B cell (primary cell): ENCODE measurements at places on chromosomes 4 and X.
A peak's percentile ranks its signal among the peaks of the same experiment; 100 is the strongest.

DNA sequence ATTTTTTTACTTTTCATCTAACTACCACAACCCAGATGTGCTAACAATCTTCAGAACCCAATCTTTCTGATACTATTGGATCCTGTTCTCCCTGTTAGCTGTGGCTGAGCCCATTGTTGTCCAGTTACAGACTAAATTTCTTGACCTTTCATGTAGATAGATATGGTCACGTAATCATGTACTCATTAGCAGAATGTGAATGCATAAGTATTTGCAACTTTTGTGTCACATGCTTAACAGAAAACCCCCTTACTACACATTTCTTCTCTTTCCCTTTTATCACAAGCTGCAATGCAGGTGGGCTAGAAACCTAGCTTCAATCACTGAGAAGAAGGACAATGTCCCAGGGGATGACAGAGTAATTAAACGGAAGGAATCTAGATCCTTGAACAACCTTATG is 13.1 kb upstream of the FAM13A start:
- no peak for DNase-seq

DNA sequence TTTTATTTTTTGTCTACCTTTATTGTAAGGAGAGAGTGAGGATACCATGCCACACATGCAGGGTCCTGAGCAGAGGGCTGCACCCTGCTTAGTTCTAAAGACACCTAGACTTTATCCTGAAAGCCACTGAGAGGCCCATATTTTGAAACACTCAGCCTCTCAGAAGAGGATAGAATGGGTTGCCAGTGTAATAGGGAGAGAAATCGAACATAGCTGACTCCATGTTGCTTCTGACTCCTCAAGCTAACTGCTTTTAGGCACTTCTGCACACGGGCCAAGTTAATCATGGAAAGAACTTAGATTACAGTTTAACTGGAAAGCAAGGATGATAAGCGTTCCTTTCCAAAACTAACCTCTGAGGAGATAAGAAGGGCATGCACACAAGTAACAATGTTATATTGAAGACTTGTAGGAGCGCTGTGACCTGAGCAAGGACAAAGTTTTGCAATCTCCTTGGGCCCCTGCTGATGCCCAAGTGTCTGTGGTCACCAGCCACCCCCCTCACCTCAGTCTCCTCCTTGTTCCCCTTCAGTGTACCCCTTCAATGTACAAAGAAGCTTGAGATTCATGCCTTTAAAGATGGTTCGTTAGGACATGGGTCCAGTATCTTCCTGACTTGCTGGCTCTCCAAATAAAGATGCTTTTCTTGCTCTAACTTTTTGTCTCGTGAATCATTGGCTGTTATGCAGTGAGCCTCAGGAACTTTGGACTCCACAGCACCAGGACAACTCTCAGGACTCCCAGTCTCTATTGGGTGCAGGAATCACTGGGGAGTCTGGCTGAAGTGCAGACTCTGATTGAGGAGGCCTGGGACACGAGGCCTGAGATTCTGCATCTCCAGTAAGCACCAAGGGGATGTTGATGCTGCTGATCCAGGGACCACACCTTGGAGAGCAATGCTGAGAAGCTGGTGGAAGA is 25.4 kb upstream of the CD99 start:
- no peak for DNase-seq

DNA sequence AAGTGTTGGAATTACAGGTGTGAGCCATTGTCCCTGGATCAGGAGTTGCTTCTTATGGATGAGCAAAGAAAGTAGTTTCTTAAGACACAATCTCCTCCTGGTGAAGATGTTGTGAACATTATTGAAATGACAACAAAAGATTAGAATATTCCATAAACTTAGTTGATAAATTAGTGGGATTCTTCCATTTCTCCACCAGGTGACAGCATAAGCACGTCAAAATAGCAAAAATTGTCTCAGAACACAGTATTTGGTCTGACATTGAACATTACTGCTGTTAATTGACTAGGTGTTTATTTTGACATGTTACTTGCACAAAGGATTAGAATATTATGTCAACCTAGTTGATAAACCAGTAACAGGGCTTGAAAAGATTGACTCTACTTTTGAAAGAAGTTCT is 21.6 kb downstream of the CLDN34 start:
- DNase-seq: peak; percentile 34

DNA sequence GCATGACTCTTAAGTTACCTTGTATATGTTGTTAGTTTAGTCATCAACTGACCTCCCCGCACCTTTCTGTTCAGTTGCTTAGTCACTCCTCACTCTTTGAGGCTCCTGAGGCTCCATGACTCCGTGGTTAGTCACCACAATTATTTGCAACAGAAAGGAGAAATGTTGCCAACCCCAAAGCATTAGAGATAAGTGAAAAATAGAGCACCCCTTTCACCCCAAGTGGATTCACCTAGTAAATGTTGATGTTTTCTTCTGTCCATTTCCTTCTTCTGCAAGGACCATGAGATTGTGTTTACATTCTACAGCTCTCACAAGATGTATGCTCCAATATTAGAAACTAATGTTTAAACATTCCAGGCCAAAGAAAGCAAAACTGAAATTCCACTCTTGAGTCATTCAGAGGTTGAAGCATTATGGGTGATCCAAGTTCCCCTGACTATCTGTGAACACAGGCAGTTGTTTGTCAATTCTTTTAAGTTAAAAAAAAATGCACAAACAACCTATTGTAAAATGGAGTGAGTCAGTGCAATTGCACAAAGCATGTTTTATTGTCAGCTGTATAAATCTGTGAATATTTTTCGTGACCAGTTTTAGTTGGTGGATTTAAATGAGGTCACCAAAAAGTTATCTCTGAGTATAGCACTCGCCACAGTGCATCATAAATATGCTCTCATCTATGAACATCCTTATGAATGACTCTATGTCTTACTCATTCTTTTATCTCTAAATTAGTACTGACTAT is 552.4 kb upstream of the MAGEB2 start:
- no peak for DNase-seq

DNA sequence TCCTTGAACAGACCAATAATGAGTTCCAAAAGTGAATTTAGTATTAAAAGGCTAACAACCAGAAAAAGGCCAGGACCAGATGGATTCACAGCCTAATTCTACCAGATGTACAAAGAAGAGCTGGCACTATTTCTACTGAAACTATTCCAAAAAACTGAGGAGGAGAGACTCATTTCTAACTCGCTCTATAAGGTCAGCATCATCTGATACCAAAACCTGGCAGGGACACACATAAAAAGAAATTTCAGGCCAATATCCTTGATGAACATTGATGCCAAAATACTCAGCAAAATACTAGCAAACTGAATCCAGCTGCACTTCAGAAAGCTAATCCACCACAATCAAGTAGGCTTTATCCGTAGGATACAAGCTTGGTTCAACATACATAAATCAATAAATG is 35.8 kb upstream of the USP46 start:
- DNase-seq: no peak

GRCh38 chr4:171473155-171473554 is 340.0 kb upstream of the GALNTL6 start:
- DNase-seq: no peak

DNA sequence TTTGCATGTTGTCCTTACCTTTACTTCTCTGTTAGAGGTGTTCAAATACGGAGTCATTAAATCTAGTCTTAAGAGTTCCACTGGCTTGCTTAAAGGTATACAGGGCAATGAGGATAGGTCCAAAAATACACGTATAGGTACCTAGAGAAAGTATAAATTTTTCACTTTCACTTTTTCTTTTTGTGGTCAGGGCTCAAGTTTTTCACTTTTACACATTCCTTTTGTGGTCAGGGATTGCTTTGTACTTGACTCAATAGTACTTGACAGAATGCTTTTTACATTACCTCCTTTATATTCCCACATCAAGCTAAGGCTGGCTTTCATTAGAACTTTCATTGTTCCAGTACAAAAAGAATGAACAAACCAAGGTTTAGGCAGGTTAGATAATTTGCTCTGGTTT is 21.7 kb downstream of the TMEM184C start:
- no peak for DNase-seq

DNA sequence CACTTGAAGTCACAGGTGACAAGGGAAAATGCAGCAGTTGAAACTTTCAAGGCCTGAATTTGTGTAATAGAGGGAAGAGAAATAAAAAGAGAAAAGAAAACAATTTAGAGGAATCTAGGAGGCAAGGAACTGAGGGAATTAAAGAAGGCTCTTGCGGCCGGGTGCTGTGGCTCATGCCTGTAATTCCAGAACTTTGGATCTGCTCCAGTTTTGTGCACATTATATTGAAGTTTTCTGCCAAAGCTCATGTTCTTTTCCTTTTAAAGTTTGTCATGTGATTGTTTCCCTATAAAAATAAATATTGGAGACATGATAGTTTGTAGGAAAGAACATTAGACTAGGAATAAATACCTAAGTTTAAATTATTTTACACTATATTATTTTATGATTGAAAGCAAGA is 433.9 kb upstream of the CPEB2 start:
- no peak for DNase-seq

DNA sequence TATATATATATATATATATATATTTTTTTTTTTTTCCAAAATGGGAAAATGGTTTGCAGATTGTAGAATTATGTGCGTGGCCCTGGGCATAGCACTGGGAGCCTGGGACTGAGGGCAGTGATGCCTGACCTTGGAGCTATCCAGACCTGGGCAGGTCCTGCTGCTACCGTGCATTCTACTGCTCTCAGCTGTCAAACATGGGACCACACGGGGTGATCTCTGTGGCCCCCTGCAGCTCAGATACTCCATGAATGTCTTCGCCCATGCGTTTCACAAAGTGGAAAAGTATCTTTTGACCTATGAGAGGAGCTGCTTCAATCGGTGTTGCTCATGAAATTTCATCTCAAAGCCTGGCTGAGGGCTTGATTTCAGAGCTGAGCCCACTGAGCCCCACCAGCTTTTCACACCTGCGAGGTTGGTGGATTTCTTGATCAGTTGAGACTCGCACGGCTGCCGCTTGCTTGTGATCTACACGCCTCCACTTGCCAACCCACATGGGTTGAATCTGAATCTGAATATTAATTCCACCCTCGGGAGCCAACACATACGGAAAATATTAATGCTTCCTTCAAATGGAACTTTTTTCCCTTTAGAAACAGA is 35.7 kb downstream of the ING2 start:
- DNase-seq: no peak

- DNase-seq: no peak
Observed at GRCh38 chrX:10171249-10171648, 14.5 kb downstream of the CLCN4 start.

- DNase-seq: no peak
Observed at GRCh38 chrX:16587836-16588235, 62.1 kb upstream of the S100G start.

DNA sequence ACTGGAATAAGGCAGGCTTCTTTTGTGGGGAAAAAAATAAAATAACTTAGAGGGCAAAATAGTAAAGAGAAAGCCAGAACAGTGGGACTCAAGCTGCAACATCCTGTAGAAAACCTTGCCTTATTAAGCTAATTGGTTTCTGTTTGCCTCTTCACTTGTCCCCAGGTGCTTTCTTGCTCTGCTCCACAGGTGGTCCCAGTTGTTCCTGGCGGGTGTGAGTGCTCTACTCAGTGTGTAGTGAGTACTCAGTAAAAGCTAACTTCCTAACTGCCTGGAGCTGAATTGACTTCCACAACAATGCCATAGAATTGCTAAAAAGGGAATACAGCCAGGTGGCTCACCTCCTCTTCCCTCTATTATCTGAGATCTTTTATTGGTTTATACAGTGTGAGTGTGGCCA is 930.2 kb downstream of the C4orf33 start:
- no peak for DNase-seq

- no peak for DNase-seq
Observed at GRCh38 chr4:146244496-146244895, 30.2 kb downstream of the REELD1 start.

GRCh38 chrX:76971393-76972376 is 475.5 kb upstream of the FGF16 start:
- DNase-seq: no peak

- no peak for DNase-seq
Observed at GRCh38 chr4:4792466-4792865, 67.0 kb upstream of the MSX1 start.

GRCh38 chr4:23934915-23935314 is 45.1 kb upstream of the PPARGC1A start:
- no peak for DNase-seq

DNA sequence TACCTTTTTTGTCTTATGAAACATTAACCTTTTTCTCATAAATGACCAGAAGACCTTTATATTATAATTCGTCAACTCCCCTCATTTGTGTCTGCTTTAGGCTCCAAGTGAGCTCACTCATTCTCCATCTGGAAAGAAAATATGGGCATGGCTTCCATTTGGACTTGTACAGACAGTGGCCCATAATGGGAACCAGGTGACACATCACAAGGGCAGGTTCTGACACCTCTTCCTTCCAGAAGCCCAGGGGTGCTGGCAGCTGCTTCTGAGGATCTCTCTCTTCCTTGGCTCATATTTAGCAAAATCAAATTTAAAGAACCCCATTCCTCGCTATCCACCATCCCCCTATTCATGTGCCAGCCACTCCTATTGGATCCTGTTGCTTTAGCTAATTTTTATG is 69.6 kb downstream of the CD38 start:
- DNase-seq: no peak

DNA sequence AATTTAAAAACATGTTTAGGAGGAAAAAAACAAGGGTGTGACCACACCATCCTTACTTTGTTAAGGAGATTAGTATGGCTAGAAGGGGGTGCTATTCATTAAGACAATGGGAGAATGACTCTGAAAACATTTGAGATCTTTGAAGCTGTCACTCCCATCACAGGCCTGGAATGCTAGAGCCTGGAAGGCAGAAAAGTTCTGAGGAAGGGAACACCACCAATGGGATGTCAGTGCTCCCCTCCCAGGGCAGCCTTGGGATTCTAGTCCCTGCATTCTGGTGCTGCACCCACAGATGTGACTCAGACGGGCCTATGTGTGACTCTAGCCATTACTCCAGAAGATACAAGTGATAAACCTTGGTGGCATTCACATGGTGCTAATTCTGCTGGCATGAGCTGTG is 162.2 kb upstream of the ANXA10 start:
- no peak for DNase-seq

GRCh38 chr4:158856852-158857251 is 88.0 kb downstream of the FNIP2 start:
- DNase-seq: peak; percentile 63

GRCh38 chr4:67751260-67751659 is 2.9 kb downstream of the GNRHR start:
- no peak for DNase-seq

- no peak for DNase-seq
Observed at GRCh38 chr4:2397596-2398379, 20.7 kb downstream of the ZFYVE28 start.
